ENCODE measurements at places on chromosomes 6 and 20.

DNA sequence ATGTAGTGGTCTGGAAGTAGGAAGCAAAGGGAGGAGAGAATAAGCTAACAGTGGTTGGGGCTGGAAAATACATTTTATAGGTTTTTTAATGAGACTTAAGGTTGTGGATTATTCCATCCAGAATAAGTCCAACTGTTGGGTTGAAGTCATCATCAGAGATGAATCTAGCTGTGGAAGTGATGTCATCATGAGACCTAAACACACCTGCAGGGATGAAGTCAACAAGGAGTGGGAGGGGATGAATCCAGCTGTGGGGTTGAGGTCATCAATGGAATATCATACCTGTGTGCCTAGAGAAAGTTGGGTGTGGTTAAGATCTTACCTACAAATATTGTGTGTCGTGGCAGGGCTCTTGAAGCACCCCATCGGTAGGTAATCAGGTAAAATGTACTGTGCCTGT, 730.7 kb downstream of the RFPL4B start:
- no peak for DNase-seq

- peak; percentile 38 for DNase-seq
Observed at GRCh38 chr20:52047811-52048764, 143.5 kb downstream of the ZFP64 start.

DNA sequence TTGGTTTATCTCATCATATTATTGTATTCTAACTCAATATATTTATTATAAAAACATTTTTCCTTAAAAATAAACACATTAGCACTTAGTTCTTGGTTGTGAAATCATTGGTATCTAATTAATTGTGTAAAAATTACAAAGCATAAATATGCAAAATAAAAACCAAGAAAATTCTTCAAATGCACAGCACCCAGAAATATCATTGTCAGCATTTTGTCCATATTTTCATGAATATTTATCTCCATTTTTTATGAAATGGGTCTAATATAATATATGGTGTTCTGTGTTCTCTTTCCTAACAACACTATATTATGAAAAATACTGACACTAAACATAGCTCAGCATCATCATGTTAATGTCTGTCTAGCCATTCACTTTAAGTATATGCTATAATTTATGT, 877.8 kb upstream of the MAP3K7 start:
- DNase-seq = no peak

GRCh38 chr6:125507987-125508655, 206.4 kb upstream of the HDDC2 start:
- DNase-seq = no peak

- DNase-seq = no peak
Observed at GRCh38 chr6:121365536-121366521, 31.5 kb upstream of the TBC1D32 start.

GRCh38 chr6:128036808-128037570, 136.1 kb upstream of the THEMIS start:
- no peak for DNase-seq

DNA sequence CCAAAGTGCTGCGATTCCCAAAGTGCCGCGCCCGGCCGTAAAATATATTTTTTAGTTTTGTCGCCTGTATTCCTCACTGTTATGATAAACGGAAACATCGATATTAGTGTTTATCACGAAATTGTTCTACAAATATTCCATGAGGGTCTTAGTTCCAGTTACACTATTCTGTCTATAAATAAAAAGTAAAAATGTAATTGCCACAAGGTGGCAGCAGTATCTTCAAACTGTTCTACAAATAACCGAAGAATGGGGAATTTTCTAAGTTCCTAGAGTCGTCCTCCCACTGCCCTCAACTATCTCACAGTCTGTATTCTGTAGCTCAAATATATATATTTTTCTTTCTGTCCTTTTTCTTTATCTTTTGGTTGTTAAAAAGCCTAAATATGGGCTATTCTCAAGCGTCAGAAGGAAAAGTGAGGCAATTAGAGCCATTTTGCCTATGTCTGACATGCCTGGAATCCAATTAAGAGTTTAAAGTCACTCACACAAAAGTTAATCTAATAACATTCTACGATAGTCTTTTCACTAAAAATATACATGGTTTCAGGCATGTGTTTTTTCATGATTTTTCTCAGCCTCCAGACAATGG, 14.2 kb upstream of the FAM162B start:
- DNase-seq = no peak

GRCh38 chr6:135299256-135299655, 118.1 kb downstream of the MYB start:
- no peak for DNase-seq

DNA sequence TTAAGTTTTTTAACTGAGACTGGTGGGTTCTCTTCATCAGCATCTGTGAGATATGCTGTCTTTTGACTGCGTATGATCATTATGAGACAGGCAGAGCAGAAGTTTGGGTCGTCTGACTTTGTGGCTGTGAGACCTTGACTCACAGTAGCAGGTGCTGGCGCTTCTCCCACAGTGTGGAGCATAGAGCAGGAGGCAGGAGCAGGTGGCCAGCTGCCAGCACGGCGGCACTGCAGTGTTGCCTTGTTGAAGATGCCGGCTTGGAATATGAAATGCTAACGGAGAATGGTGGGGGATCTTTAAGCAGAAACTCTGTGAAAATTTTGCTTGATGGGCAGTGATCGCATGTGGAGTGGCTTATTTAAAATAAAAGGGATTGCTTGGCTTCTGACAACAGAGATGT, 105.0 kb downstream of the TIAM2 start:
- no peak for DNase-seq

- no peak for DNase-seq
Observed at GRCh38 chr20:32385541-32385940, 27.4 kb downstream of the ASXL1 start.

GRCh38 chr6:159809149-159809548, 9.1 kb downstream of the PNLDC1 start:
- DNase-seq = no peak

- DNase-seq = no peak
Observed at GRCh38 chr20:270517-270916, 13.0 kb downstream of the DEFB132 start.
